ENCODE measurements at places on chromosomes 13 and 19. TPM values are rescaled to one million over a fixed set of nuclear protein-coding genes. Genes with fewer than 3 reads are reported as not detected.

ZNF99 gene
- total RNA-seq, result not detected

BORA gene
- total RNA-seq, result 23.7 TPM

DNA sequence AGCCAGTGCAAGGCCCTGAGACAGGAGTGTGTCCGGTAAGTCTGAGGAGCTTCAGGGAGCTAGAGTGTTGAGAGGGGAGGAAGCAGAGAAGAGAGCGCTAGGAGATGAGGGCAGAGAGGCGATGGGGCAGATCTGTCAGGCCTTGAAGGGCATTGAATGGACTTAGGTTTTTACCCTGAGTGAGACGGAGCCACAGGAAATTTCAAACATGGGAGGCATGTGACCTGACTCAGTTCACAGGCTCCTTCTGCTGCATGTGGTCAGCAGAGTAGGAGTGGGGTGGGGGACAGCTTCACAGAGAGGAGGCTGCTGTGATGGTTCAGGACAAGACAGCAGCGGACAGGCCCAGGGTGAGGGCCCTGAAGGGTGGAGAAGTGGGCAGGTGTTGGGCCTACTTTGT, 2.5 kb upstream of the FAM98C start:
- DNase-seq, result no peak

PEG3 gene
- total RNA-seq, result not detected

RINL gene
- 137 TPM for total RNA-seq

Measured in activated naive CD4-positive, alpha-beta T cell treated with anti-CD3 and anti-CD28 coated beads, Interleukin-2, amount 50 U/mL, for 72 hours (primary cell).